ENCODE measurements at places on chromosomes 6 and 20.

- H3K27me3 ChIP-seq: peaks cover 56% of the 10 kb centered on the region
- H3K36me3 ChIP-seq: peaks cover 11% of the 10 kb centered on the region
- H3K4me3 ChIP-seq: peak overlapping the region; percentile 81
- no peak for DNase-seq
Observed at GRCh38 chr6:44270526-44271405, 516 bp downstream of the TMEM151B start.

DNA sequence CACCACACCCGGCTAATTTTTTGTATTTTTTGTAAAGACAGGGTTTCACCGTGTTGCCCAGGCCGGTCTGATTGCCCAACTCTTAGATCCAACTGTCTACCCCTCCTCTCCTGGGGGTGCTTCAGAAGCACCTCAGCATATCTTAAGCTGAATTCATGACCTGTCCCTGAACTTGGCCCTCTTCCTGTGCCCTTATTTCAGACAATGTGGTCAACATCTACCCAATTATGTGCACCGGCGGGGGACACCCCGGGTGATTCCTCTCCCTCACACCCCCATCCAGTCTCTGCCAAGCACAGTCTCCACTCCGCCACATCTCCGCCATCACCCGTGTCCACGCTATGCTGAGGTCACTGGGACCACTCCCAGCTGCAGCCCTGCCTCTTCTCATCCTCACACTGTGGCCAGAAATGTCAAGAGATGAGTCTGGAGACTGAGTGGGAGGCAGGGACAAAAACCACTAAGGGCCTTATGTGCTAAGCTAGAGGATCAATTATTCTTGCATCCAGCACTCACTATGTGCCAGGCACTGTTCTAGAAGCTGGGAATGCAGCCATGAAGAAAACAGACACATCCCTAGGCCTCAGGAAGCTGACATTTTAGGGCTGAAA is 111.9 kb downstream of the ARMC2 start:
- DNase-seq: no peak
- peak overlapping the region; percentile 34 for H3K27ac ChIP-seq
- peak overlapping the region; percentile 66 for H3K4me3 ChIP-seq
- H3K4me1 ChIP-seq: peaks cover 21% of the 10 kb centered on the region
- H3K36me3 ChIP-seq: peaks cover 6% of the 10 kb centered on the region

GRCh38 chr6:116528780-116529179 is 16.7 kb downstream of the TRAPPC3L start:
- DNase-seq: no peak
- peaks cover 2% of the 10 kb centered on the region for H3K4me1 ChIP-seq
- peaks cover 51% of the 10 kb centered on the region for H3K27me3 ChIP-seq

DNA sequence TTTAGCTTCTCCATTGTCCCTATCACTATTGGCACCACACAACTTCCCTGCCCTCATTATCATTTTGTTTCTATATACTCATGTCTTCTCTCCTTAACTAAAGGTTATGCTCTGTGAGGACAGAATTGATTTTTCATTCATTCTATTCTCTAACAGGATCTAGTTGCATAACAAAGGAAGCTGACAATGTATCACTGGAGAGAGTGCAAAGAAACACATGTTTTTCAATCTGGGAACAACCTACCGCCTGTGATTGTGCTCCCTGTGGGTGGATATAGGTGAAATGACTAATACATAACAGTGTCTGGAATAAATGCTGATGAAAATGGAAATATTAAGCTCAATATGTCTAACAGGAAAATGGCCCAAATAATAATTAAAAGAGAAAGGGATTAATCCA is 56.6 kb downstream of the COL12A1 start:
- DNase-seq: no peak
- no peaks in the 10 kb centered on the region for H3K4me1 ChIP-seq
- H3K4me3 ChIP-seq: no peak overlapping the region
- H3K27me3 ChIP-seq: peaks cover 22% of the 10 kb centered on the region
- H3K27ac ChIP-seq: no peak overlapping the region

- no peak overlapping the region for H3K4me3 ChIP-seq
- DNase-seq: no peak
- H3K27ac ChIP-seq: no peak overlapping the region
- H3K4me1 ChIP-seq: no peaks in the 10 kb centered on the region
Observed at GRCh38 chr20:59920944-59921343, 12.5 kb downstream of the SYCP2 start.

DNA sequence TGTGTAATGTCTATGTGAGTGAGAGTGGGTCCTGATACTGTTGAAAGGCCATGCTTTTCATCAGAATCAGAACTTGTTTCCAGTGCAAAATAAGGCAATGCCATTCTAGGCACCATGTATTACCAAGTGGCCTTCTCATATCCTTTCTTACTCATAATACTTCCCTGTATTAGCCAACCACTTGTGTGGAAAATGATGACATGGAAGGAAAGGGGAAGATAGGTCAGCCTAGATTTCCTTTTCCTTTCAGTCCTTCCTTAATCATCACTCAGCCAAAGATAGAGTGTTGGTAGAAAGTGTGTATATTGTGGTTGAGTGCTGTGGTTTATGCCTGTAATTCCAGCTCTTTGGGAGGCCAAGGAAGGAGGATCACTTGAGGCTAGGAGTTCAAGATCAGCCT is 158.6 kb upstream of the PREP start:
- no peak overlapping the region for H3K4me3 ChIP-seq
- no peaks in the 10 kb centered on the region for H3K4me1 ChIP-seq
- H3K27ac ChIP-seq: no peak overlapping the region

DNA sequence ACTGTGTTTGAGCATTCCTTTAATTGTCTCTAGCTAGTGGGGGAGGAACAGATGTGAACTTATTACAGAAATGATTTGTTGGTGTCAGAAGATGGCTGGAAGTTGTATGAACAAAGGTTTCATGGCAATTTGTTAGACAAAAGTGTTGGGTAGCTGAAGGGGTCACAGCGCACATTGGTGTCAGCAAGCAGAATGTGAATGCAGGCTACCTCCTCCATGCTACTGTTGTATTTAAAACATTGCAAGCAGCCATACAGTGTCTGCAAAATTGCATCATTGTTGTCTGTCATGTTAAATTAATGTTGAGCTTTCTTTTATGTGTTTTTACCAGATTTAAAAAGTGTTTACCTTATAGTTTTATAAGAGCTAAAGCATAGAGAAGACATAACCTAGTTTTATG is 6.2 kb downstream of the LRRC1 start:
- H3K4me1 ChIP-seq: peaks cover 31% of the 10 kb centered on the region
- no peak for DNase-seq
- no peaks in the 10 kb centered on the region for H3K27me3 ChIP-seq
- peaks cover 2% of the 10 kb centered on the region for H3K36me3 ChIP-seq
- H3K4me3 ChIP-seq: no peak overlapping the region
- H3K27ac ChIP-seq: no peak overlapping the region

GRCh38 chr6:51398793-51399192 is 580.1 kb downstream of the TFAP2B start:
- H3K4me1 ChIP-seq: no peaks in the 10 kb centered on the region
- no peak overlapping the region for H3K27ac ChIP-seq
- H3K4me3 ChIP-seq: no peak overlapping the region
- no peaks in the 10 kb centered on the region for H3K27me3 ChIP-seq
- no peaks in the 10 kb centered on the region for H3K36me3 ChIP-seq
- DNase-seq: no peak

DNA sequence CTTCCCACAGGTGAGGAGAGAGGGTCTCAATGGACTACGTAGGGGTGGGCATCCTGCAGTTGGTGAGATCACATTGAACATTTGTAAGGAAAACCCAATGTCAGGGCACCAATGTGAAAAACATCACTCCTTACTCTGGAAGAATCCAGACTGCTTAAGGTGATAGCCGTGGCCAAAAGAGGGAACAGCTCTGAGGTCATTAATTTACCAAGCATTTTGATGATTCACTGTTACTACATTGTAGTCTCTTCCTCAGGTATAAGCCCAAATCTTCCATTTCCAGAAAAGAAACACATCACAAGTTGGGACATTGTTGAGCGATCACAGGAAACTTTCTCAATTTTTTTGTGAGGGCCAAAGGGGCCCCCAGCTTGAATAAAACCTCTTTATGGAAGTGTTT is 61.1 kb upstream of the SPTLC3 start:
- DNase-seq: no peak
- no peak overlapping the region for H3K27ac ChIP-seq
- peaks cover 2% of the 10 kb centered on the region for H3K36me3 ChIP-seq
- no peaks in the 10 kb centered on the region for H3K27me3 ChIP-seq

Measured in T-helper 17 cell (primary cell).